ENCODE measurements at places on chromosomes 4 and X.

- no peak for DNase-seq
Measured at GRCh38 chr4:159902648-159903047, 799.8 kb downstream of the RAPGEF2 start.

- no peak for DNase-seq
Measured at GRCh38 chr4:180100433-180101344, 2142.5 kb upstream of the TENM3 start.

DNA sequence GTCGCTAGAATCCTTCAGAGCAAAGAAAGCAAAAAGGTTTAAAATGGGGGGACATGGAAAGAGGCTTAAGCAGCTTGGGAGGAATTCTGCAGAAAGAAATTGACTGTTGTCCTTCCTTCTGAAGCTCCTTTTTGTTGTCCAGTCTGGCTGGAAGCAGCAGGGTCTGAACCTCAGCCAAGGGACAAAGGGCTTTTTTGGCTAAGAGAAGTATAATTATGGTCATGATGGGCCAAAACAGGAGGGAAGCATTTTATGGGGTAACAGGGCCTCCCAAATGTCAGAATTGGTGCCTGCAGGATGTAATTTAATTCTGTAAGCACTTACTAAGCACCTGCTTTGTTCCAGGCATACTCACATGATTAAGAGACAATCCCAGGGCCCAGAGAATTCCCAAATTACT, 74.2 kb upstream of the CPEB2 start:
- DNase-seq: no peak

GRCh38 chrX:12026481-12026880, 111.8 kb upstream of the FRMPD4 start:
- no peak for DNase-seq

DNA sequence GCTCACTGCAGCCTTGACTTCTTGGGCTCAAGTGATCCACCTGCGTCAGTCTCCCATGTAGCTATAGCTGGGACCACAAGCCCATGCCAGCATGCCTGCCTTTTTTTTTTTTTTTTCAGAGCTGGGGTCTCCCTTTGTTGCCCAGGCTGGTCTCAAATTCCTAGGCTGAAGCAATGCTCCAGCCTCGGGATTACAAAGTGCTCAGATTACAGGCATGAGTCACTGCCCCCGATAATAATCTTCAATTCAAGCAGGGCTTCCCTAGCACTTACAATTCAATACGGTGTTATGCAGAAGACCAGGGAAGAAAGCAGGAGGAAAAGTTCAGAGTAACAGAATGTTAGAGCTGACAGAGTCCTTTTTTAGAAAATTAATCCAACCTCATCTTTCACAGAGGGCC, 26.1 kb downstream of the OTOP1 start:
- no peak for DNase-seq

DNA sequence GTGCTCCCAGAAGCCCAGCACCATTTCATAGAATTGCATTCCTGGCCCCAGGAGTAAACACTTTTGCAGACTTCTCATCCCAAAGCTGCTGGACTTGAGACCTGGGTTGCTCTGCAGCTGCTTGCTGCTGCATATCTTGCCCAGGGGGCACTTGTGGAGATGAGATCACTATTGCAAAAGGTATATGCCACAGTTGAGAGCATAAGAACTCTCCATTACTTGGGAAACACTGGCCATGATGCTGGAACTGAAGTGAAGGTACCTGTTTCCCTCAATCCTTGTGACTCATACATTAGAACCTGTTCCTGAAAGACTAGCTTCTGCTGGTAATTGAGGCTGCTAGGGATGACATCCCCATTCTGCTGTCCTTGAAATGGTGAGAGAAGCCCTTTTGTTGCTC, 43.1 kb upstream of the WDR1 start:
- DNase-seq: no peak

DNA sequence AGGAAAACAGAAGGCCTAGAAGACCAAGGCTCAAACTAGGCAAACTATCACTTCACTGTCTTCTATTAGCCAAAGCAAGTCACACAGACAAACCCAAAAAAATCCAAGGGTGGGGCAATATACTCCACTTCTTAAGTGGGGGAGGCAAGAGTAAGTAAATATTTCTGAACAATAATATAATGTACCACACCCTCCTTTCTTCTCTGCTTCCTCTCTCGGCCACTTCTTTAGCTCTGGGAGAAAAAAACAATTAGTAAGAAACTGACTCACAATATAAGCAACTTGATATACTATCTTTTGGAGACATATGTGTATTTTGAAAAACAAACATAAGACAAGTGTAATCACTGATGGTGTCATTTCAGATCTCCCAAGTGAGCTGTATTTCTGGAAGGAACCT, 14.8 kb downstream of the DCAF8L1 start:
- no peak for DNase-seq

DNA sequence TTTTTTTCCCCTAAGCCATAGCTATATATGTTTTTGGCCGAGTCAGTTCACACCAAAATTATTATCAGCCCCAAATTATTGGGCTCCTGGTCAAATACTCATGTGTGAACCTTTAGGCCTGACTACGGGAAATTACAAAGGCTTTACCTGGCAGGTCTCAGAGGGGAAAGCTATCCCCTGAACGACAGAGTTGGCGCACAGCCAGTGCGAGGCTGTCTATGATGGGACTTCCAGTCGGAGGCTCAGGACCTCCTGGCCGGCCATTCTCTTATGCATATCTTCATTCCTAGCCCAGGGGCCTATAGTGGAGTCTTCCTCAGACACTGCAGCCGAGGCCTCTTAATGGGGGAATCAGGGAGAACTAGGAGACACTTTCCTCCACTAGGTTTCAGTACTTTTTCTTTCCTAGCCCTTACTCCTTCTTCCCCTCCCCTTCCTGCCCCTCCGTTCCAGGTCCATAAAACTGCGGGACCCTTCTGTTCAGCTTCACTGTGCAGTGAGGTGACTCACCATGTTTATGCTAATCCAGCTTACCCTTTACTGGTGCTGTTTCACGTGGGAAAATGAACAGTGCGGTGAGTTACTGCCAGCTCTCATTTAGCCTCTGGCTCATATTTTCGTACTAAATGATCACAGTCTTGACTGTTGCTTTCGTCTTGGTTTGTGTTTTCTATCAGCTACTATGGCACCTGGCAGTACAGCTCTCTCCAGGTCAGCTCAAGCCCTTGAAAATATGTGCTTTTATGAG, 533.9 kb downstream of the FSTL5 start:
- no peak for DNase-seq

GRCh38 chr4:107470173-107470572, 249.9 kb downstream of the PAPSS1 start:
- DNase-seq: no peak

- DNase-seq: no peak
Measured at GRCh38 chr4:8599657-8600056, 7.1 kb downstream of the CPZ start.

GRCh38 chr4:160044693-160045092, 941.8 kb downstream of the RAPGEF2 start:
- no peak for DNase-seq

DNA sequence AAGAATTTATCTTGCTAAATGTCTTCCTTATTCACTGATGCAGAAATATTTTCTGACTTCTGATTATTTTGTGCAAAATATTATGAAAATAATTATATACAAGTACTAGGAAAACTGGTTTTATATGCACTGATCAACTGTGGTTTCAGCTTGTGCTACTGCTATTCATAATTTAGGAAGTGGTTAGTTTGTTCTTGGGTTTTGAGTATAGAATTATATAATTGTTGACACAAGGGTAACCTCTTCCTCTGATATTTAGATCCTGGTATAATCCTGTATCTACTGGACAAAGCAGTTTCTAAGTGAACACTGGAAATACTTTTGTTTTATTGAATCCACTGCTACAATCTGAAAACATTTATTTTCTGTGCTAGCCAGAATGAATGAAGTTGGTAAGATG, 182.8 kb downstream of the PDGFC start:
- no peak for DNase-seq

DNA sequence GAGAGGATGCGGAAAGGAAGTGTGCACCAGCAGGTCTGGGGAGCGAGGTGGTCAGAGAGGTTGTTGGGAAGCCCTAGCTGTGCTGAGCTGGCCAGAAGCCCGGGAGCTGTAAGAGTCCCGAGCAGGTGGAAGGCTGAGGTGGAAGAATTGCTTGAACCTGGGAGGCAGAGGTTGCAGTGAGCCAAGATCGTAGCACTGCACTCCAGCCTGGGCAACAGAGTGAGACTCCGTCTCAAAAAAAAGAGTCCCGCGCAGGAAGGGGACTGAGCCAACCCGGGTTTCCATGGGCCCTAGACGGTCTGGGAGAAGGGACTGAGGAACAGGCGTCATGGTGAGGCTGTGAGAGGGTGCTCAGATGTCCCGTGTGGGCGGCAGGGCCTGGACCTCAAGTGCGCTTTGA, 12.7 kb upstream of the FGFR3 start:
- DNase-seq: no peak

- no peak for DNase-seq
Measured at GRCh38 chrX:149472625-149473024, 32.5 kb downstream of the IDS start.

- DNase-seq: no peak
Measured at GRCh38 chr4:26995316-26995715, 134.7 kb downstream of the STIM2 start.

DNA sequence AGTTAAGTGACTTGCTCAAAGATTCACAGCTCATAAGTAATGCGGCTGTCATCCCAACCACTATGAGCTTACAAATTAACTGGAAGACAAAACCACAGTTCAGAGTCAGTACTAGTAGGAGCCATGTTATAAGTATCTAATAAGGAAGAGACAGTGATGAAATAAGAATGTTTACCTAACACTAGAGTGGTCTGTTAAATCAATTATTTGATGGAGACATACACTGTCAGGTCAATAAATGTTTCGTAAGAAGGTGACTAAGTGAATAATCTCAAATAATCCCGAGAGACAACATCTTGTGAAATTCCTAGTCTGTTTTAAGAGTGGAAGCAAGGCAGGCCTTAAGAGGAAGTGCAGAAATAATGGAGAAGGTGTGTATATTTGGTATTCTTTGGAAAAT, 25.8 kb upstream of the AMELX start:
- DNase-seq: no peak

GRCh38 chr4:113113151-113113550, 63.7 kb downstream of the ANK2 start:
- no peak for DNase-seq

GRCh38 chrX:143663755-143664154, 27.9 kb upstream of the SLITRK4 start:
- DNase-seq: no peak

GRCh38 chr4:87060957-87061356, 126.1 kb downstream of the AFF1 start:
- peak; percentile 18 for DNase-seq

GRCh38 chr4:151719956-151720334, 40.9 kb downstream of the GATB start:
- DNase-seq: no peak

GRCh38 chrX:126064901-126065541, 101.1 kb downstream of the DCAF12L2 start:
- DNase-seq: no peak

- DNase-seq: no peak
Measured at GRCh38 chrX:136750364-136750763, 30.4 kb downstream of the ARHGEF6 start.

Measured in CD4-positive, alpha-beta T cell treated with Interleukin-17A for 4 hours (primary cell).